GM12892 (cell line): ENCODE measurements at places on chromosomes 6 and 20.

- DNase-seq, result no peak
Observed at GRCh38 chr20:22160101-22160652, 424.2 kb downstream of the FOXA2 start.

DNA sequence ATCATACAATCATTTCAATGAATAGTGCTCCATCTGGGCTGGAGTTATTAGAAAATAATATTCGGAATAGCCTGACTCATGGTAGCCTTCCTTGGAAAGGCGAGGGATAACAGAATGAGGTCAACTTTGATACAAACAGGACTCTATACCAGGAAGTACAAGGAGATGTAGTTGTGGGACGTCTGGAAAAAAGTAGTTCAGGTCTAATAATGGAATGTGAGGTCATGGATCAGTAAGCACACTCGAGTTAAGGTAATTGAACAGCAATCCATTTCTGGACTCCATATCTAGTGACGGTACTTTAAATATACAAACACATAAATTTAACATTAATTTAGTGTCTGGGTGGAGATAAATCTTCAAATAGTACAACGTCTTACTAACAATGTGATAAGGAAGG is 1204.0 kb upstream of the ADGRB3 start:
- no peak for DNase-seq

DNA sequence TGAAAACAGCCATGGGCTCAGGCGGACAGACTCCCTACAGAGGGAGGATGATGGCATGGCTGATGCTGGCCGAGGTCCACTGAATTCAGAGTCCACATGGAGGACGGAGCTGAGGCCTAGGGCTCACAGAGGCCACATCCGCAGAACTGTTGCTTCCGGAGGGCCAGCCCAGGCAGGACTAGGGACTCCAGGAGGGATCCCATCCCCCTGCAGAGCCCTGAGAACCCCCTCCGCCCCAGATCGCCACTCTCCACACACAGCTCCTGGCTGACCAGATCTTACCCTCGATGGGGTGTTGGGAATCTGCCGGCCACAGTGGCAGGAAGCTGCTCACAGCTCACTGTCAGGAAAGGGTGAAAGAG is 399.2 kb downstream of the TAF4 start:
- no peak for DNase-seq

DNA sequence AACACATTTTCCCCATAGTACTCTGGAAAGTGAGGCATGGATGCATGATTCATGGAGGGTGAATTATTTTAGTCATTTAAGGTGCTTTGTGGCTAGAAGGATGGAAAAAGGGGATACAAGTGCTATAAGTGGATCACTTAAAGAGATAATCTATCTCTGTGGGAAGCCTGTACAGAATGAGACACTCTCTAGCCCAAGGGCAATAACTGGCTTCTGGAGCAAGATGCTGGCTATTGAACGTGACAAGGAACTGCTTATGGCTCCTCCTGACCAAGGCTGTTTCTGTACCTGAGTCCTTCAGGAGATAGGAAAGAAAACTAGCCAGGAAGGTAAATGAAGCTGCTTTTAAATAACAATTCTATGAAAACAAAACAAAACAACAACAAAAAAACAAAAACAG is 590.7 kb downstream of the EYS start:
- no peak for DNase-seq

- DNase-seq, result no peak
Observed at GRCh38 chr20:48725555-48725991, 102.2 kb downstream of the PREX1 start.

DNA sequence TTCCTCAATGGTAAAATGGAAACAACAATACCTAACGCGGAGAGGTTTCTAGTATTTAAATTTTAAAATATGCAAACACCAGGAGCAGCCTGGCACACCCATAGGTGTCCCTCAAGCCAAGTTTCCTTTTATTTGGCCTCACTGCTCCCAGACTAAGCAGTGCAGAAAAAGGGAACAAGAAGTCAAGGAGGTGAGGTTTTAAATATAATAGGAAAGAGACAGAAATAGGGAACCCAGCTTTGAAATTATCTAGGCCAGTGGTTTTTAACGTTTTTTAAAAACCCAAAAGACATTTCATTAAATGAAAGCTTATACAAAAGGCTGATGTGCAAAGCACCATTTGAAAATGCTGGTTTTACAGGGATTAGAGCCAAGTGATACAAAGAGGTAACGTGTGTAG is 109.6 kb downstream of the SLC22A3 start:
- DNase-seq, result no peak

DNA sequence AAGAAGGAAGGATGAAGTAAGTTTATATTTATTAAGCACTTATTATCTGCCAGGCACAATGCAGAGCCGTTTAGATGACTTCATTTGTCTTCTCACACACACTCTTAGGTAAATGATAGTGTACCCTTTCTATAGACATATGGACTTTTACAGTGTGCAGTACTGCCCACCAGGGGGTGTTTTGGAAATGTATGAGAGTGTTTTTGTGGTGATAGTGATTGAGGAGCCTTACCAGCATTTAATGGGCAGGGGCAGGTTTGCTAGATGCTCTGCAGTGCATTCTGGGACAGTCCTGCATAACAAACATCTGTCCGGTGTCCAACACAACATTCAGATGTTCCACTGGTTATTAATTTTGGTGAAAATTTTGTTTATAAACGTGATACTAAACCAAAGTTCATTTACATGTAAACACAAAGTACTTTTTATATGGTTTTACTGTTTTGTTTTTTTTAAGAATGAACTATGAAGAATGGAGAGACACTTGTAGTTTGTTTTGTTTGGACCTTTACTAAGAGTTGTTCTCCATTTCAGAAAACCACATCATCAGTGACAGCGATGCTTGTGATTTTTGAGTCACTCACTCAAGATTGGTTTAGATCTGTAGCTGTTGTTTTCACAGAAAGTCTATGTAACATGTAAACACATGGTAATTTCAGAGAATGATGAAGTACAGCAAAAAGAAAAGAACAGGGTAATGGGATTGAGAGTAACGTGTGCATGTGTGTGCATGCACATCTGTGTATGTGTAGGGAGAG is 19.9 kb downstream of the KCNS1 start:
- DNase-seq, result no peak

DNA sequence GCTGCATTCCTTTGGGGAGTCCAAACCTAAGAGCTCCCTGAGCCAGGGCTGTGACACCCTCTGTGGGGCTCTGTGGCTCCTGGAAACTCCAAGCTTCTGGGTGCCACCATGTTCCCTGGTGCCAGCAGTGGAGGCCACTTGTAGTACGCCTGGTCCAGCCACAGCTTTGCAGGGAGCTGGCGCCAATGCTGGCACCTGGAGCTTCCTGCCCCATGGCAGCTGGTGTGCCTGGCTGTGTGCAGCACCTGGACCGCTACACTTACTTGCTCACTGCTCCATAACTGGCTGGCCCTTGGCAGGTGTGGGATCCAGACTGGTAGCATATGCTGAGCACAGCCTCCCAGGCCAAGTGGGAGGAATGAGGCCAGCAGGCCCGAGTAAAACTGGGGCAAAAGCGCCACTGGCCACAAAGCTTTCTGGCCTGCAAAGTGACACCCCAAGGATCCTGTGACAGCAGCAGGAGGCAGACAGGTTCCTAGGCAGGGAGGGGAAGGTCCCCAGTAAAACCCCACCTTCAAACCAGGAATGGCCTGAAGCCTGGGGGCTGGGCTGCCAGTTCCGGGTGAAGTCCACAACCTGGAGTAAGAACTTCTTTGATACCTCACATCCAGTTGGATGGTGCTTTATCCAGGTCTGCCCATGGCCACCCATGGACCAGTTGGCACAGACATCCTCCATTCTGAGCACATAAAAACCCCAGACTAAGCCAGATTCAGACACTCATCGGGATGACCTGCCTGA is 461.0 kb downstream of the TBC1D32 start:
- no peak for DNase-seq
